ENCODE measurements at places on chromosomes 16 and 17.
A peak's percentile ranks its signal among the peaks of the same experiment; 100 is the strongest.

DNA sequence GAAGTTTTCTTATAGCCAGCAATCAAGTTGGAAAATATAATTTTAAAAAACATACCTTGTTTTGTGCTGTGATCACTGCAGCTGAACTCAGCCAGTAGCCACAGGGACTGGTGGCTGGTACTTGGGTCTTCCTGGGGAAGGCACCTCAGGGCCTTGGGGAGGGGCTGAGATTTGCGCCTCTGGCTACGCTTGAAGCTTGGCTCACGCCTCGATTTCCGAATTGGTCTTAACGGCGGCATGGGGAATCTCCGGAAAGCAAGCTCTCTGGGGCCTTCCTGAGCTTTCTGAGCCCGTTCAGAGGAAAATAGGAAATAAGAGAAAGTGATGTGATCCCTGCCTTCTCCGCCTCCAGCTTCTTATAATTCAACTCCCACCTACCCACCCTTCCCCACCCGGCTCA, 11.3 kb upstream of the USP7 start:
- H3K27me3 ChIP-seq, result no peaks in the 10 kb centered on the region
- H3K36me3 ChIP-seq, result no peaks in the 10 kb centered on the region
- no peak for DNase-seq

DNA sequence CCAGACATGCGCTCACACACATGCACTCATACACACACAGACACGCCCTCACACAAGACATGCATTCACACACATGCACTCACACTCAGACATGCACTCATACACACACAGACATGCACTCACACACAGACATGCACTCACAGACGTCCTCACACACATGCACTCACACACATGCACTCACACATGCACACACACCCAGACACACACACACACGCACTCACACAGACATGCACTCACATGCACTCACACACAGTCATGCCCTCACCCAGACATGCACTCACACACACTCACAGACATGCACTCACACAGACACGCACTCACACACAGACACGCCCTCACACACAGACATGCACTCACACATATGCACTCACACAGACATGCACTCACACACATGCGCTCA, 2.1 kb upstream of the ZNF469 start:
- H3K36me3 ChIP-seq, result no peaks in the 10 kb centered on the region
- peaks cover 4% of the 10 kb centered on the region for H3K4me1 ChIP-seq
- no peak overlapping the region for H3K27ac ChIP-seq
- DNase-seq, result no peak
- no peak overlapping the region for H3K4me3 ChIP-seq
- H3K27me3 ChIP-seq, result peaks cover 23% of the 10 kb centered on the region

DNA sequence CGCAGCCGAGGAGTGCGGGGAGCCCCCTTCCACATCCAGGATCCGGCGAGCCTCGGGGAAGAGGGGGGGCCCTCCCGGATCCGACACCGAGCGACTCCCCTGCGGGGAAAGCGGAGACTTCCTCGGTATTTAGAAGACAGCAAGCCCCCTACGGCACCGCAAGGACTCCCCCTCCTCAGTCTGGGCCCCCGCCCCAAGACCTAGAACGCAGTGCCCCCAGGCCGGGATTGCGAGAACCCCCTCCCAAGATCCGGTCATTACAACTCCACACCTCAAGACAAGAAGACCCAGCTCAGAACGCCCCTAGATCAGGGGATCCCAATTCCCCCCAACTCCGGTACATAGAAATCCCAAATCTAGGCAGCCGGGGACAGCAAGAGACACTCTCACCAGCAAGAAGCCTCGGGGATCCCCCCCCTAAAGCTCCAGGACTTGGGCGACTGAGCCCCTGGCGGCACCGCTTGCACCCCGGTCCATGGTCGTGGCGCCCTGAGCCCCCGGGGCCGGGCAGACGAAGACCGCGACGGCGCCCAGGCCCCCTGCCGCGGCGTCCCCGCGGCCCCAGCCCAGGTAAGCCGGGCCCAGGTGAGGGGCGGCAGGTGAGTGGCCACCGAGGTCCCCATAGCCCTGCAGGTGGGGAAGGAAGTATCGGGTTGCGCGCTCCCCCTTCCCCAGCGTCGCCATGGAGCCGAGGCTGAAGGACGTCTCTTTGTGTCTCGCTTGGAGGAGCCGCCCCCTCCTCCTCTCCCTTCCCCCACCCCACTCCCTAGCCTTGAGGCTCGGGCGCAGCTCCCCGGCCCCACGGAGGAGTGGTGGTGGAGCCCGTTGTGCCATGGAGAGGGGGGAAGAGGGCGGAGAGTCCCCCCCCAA, 641 bp downstream of the SBK1 start:
- H3K27ac ChIP-seq, result no peak overlapping the region
- DNase-seq, result peak; percentile 44
- no peaks in the 10 kb centered on the region for H3K36me3 ChIP-seq
- H3K4me1 ChIP-seq, result peaks cover 56% of the 10 kb centered on the region
- H3K4me3 ChIP-seq, result peak overlapping the region; percentile 80

GRCh38 chr16:64996641-64997040, 125.2 kb downstream of the CDH11 start:
- H3K27me3 ChIP-seq, result no peaks in the 10 kb centered on the region
- no peaks in the 10 kb centered on the region for H3K4me1 ChIP-seq
- H3K27ac ChIP-seq, result no peak overlapping the region
- no peaks in the 10 kb centered on the region for H3K36me3 ChIP-seq
- no peak for DNase-seq
- H3K4me3 ChIP-seq, result no peak overlapping the region

GRCh38 chr17:43171586-43172487, 823 bp downstream of the NBR1 start:
- H3K36me3 ChIP-seq, result peaks cover 8% of the 10 kb centered on the region
- H3K27ac ChIP-seq, result no peak overlapping the region
- no peaks in the 10 kb centered on the region for H3K27me3 ChIP-seq
- no peak overlapping the region for H3K4me3 ChIP-seq

- peak overlapping the region; percentile 80 for H3K27ac ChIP-seq
- H3K4me3 ChIP-seq, result peak overlapping the region; percentile 29
- DNase-seq, result peak; percentile 75
These were observed 16.7 kb downstream of the UNC13D start for GRCh38 chr17:75827308-75828075.

- peak overlapping the region; percentile 85 for H3K27ac ChIP-seq
- no peaks in the 10 kb centered on the region for H3K27me3 ChIP-seq
- H3K36me3 ChIP-seq, result peaks cover 4% of the 10 kb centered on the region
- H3K4me3 ChIP-seq, result peak overlapping the region; percentile 81
- H3K4me1 ChIP-seq, result peaks cover 14% of the 10 kb centered on the region
These were observed 709 bp upstream of the MRPL28 start for GRCh38 chr16:370979-371514.

DNA sequence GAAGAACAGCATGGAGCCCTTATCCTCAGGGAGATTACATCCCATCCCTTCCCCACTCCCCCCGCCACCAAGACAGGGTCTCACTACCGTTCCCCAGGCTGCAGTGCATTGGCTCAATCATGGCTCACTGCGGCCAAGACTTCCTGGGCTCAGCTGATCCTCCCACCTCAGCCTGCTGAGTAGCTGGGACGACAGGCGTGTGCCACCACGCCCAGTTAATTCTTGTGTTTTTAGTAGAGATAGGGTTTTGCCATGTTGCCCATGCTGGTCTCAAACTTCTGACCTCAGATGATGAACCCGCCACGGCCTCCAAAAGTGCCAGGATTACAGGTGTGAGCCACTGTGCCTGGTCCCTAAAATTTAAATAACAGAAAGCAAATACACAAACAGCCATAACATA, 48.8 kb downstream of the STH start:
- H3K36me3 ChIP-seq, result peaks cover 46% of the 10 kb centered on the region
- no peak overlapping the region for H3K4me3 ChIP-seq
- H3K4me1 ChIP-seq, result peaks cover 28% of the 10 kb centered on the region
- no peaks in the 10 kb centered on the region for H3K27me3 ChIP-seq
- no peak overlapping the region for H3K27ac ChIP-seq

DNA sequence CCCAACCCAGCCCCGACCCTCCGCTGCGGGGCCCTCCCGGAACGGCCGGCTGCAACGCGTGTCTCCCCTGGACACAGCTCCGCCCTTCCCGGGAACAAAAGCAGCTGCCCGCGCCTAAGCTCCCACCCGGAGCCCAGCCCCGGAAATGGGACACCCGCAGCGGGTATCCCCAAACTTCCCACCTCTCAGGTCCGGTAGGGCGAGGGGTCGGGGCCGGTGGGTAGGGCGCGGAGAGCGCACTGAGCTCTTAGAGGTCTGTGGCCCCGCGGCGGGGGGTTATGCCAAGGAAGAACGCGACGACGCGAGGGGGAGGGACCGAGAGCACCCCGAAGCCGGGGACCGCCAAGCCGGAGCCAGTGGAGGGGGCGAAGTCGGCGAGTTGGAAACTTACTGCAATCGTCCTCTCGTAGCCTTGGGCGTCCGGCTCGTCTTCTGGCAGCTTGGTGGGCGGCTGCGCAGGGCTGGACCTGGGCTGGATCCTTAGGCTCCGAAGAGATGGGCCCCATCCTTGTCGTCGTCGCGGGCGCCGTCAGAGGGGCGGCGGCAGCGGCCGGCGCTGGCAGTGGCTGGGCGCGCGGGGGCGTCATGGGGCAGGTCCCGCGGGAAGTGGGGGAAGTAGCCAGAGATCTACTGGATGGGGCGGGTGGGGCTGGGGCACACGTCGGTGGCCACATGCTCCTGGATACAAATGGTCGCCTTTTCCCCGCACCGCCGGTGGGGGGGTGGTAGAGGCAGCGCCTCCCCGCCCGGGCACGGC, 6.9 kb downstream of the USP6 start:
- no peak overlapping the region for H3K27ac ChIP-seq
- peaks cover 35% of the 10 kb centered on the region for H3K27me3 ChIP-seq
- peaks cover 4% of the 10 kb centered on the region for H3K4me1 ChIP-seq

DNA sequence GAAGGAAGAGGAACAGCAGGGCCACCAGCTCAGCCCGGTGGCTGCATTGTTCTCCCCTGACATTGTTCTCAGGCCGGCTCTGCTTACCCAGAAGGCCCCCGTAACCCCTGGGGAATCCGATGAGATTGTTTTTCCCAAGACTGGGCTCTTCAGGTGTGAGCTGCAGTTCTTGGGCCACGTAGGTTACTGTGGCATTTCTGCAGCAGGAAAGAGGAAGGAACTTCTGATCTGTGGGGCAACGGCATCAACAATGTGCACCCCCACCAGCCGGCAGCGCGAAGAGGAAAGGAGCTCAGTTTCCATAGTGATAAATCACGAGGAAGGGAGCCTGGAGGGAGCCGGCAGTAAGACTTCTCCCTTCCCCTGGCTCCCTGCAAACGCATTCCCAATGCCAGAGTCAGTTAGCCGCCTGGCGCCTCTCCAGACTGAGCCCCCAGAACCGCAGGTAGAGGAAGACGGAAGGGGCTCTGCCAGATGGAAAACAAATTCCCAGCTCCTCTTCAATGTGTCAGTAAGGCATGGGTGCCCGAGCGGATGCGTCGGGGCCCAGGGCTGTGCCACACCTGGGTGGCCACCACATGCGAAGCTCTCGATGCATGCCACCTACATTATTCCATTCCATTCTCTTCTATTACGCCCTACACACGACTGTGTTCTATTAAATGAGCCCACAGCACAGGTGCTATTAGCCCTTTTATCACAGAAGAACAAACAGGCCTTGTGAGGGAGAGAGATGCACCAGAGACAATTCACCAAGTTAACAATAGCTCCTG, 21.5 kb upstream of the PECAM1 start:
- peaks cover 18% of the 10 kb centered on the region for H3K4me1 ChIP-seq
- no peaks in the 10 kb centered on the region for H3K27me3 ChIP-seq
- H3K4me3 ChIP-seq, result peak overlapping the region; percentile 49
- no peak for DNase-seq
- H3K36me3 ChIP-seq, result no peaks in the 10 kb centered on the region

DNA sequence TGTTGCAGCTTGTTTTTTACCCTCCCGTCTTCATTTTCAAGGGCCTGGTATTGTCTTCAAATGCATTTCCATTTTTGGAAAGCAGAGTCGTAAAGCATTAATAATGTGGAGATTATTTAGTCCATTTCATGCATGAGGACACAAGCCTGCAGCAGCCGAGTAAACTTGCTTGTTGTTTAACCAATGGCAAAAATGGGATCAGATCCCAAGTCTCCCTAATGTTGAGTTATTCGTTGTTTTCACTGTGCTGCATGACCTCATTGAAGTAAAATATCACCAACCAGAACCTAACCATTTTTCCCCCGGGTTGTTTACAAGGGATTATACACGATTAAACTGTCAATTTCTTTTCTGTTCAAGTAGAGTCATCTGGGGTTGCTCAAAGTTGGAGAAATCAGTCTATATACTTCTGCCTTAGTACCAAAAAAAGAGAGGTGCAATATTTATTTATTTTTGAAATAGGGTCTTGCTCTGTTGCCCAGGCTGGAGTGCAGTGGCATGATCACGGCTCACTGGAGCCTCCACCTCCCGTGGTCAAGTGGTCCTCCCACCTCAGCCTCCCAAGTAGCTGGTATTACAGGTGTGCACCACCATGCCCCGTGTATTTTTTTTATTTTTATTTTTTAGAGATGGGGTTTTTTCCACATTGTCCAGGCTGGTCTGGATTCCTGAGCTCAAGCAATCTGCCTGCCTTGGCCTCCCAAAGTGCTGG, 12.4 kb downstream of the AMZ2 start:
- H3K27me3 ChIP-seq, result no peaks in the 10 kb centered on the region
- H3K36me3 ChIP-seq, result peaks cover 24% of the 10 kb centered on the region
- H3K4me3 ChIP-seq, result peak overlapping the region; percentile 71

- peaks cover 16% of the 10 kb centered on the region for H3K27me3 ChIP-seq
- no peaks in the 10 kb centered on the region for H3K4me1 ChIP-seq
- no peak for DNase-seq
- no peak overlapping the region for H3K27ac ChIP-seq
- no peaks in the 10 kb centered on the region for H3K36me3 ChIP-seq
These were observed 142.5 kb downstream of the IRX3 start for GRCh38 chr16:54143934-54144571.

- peaks cover 8% of the 10 kb centered on the region for H3K4me1 ChIP-seq
- no peak for DNase-seq
- H3K27ac ChIP-seq, result no peak overlapping the region
- H3K4me3 ChIP-seq, result peak overlapping the region; percentile 79
These were observed 448 bp downstream of the KCTD19 start for GRCh38 chr16:67326115-67326471.
